NCI-H2171 (cell line): ENCODE measurements at places on chromosomes 5 and 9.
A peak's percentile ranks its signal among the peaks of the same experiment; 100 is the strongest.

DNA sequence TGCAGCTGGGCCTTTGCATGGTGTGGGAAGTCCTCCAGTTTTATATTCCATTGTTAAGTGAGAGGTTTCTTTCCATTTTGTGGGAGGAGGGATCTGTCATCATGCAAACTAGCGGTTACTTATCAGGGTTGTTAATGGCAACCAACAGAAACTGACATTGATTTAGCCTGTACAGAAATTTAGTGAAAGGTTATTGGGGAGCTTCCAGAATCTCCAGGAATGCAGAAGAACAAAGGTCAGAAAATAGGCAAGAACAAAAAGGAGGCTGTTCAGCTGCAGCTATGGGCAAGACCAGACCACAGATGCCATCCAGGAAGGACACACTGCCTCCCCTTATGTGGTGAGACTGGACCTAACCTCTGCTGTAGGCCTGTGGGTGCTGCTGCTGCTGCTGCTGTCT is 395.8 kb downstream of the KDM4C start:
- DNase-seq = no peak

DNA sequence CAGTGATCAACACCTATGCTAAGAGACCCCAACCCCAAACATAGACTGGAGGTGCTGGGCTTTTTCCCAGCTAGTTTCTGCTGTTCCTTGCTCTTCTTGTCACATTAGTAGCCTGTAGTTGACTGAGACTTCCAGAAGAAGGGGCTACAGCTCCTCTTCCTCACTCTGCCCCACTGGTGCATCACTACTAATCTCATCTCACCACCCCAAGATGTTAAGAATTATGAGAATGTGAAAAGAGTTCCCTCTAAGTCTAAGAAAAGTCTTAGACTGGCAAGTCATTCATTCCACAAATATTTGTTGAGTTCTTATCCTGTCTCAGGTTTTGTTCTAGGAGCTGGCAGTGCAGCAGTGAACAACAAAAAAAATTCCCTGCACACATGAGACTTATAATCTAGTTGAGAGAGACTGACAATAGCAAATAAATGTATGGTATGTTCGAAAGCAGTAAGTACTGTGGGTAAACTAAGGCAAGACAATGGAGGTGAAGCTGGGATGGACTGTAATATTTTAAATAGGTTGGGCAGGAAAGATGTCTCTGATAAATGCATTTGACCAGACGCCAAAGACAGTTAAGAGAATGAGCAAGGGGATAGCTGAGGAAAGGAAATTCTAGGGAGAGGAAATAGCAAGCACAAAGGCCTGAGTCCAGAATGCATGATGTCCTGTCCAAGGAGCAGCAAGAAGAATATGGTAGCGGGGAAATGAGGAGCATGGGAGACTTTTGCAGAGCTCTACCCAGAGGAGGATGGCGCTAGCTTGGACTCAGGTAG is 92.3 kb downstream of the PTCD2 start:
- DNase-seq = no peak

DNA sequence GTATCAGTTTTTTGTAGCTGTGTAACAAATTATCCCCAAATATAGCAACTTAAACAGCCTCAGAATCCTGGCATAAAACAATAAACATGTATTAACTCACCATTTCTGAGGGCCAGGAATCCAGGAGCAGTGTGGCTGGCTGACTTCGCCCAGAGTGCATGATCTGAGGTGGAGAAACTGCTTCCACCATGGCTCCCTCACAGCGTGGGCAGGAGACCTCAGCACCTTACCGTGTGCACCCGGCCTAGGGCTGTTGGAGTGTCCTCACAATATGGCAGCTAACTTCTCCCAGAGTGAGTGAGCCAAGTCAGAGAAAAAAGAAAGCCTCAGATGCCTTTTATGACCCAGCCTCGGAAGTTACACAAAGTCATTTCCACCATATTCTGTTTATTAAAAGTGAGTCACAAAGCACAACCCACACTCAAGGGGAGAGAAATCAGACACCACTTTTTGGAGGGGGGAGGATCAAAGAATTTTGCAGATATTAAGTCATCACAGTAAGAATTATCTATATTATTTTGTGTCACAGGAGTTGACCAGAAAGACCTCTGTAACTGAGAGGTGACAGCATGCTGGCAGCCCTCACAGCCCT is 59.6 kb downstream of the TSTD2 start:
- DNase-seq = no peak

DNA sequence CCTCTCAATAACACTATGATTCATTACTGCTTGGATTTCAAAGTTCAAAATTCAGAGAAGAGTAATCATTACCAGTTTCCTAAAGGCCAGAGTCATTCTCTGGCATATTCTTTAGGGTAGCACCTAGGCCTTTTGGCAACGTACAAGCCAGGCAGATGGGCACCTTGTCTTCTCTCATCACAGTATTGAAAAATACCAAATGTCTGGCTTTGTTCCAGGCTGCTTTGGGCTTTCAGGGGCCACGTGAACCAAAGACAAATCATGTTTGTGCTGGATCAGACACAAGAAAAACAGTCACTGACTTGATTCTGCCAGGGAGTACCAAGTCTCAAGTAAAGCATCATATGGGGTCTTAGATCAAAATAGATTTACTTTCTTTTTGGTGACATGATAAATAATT is 15.5 kb downstream of the MEGF9 start:
- peak; percentile 90 for DNase-seq

DNA sequence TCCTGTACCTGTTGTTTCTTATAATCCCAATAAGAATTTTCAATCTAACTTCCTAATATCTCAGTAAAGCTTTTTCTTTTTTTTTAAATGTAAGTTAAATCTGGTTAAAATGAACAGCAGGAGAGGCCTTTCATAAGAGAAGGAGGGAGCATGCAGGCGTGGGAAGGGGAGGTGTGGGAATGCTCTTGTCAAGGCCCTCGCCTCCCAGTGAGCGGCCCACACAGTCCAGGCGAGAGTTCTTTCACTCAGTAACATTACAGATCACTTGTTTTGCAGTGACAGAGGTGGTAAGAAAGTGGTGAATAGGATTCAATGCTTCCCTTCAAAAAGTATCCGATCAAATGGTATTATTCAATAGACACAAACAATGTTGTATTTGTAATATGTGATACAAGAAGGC is 125.0 kb downstream of the EPB41L4A start:
- DNase-seq = no peak

DNA sequence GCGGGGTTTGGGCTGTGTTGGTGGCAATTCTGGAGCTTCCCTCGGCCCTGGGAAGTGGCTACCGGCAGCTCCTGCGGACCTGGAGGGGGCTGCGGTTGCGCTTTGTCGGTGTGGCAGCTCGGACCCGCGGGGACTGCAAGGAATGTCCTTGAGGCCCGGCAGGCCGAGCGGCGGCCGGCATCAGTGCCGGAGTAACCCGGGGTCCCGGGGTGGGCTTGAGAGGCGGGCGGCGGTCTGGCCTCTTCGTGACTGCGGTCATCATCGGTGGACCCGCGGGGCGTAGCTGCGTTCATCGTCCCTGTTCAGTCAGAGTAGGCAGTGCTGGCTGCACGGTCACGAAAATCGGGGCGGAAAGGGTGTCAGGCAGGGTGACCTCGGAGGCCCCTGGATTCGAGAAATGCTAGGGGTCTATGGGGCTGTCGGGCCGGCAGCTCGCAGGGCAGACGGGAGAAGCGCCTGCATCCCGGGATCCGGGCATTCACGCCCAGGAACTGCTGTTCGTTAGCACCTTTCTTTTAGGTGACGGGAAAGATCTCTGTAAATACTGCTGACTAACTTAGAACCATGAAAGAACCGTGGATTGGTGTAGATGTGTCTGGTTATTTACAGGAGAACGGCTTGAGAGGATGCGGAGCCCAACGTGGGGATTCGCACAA is 474 bp downstream of the HMGCR start:
- no peak for DNase-seq

DNA sequence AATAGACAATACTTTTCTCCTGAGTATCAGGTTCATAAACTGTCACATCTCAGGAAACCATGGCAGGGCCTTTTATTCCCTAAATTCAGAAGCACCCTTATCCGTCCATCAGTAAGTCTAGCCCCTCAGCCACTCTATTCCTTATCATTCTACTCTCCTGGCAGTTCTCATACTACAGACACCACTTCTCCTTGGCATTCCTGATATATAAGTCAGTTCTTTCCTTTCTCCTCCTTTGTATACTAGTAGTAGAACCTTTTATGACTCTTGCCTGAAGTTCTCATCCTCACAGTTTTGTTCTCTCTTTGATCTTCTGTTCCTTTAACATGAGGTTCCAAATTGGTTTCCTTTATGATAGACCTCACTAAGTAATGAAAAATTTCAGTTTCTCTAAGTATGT is 29.3 kb downstream of the GRAMD2B start:
- DNase-seq = no peak

DNA sequence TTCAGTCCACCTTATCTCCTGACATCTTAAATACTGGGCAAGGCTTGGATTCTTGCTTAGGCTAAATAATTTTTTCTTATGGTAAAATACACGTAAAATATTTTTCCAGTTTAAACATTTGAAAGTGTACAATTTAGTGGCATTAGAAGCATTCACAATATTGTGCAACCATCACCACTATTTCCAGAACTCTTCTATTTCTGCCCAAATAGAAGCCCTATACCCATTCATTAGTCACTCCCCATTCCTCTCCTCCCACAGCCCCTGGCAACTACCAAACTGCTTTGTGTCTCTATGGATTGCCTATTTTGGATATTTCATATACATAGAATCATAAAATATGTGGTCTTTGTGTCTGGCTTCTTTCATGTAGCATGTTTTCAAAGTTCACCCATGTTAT is 57.6 kb downstream of the IL31RA start:
- DNase-seq = no peak

GRCh38 chr5:92678640-92679039 is 902.4 kb downstream of the NR2F1-AS1 start:
- DNase-seq = no peak

DNA sequence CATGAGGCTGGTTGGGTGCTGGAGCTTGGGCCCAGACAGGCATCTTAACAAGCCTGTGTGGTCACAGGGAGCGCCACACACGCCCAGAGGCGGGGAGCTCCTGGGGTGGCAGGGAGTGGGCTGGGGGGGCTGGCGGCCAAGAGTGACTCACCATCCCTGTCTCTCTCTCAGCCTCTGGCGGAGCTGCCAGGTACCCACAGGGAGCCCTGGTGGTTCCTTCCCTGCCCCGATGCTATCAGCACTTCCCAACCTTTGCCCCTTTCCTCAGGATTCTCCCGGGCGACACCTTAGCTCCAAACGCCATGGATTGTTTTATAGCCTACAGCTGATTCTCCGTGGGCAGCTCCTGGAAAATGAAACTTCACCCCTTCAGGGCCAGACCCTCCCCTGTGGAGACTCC is 5.5 kb downstream of the SLC9A3 start:
- DNase-seq = no peak

DNA sequence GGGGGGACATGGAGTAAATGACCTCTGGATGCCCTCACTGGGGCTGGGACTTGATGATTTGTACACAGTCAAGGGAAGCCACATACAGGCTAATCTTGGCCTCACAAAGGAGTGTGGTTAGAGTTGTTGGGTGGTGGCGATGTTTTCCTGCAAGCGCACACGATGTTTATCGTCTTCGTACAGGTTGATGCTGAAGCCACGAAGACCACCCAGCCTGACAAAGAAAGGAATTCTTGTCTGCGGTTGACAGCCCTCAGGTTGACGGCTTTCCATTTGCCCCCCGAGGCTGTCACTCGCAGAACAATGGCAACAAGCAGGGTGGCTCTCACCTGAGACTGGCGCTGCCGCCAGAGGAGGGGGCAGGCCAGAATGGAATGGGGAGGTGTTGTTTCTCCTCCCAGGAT is 14.1 kb upstream of the XPA start:
- DNase-seq = no peak

DNA sequence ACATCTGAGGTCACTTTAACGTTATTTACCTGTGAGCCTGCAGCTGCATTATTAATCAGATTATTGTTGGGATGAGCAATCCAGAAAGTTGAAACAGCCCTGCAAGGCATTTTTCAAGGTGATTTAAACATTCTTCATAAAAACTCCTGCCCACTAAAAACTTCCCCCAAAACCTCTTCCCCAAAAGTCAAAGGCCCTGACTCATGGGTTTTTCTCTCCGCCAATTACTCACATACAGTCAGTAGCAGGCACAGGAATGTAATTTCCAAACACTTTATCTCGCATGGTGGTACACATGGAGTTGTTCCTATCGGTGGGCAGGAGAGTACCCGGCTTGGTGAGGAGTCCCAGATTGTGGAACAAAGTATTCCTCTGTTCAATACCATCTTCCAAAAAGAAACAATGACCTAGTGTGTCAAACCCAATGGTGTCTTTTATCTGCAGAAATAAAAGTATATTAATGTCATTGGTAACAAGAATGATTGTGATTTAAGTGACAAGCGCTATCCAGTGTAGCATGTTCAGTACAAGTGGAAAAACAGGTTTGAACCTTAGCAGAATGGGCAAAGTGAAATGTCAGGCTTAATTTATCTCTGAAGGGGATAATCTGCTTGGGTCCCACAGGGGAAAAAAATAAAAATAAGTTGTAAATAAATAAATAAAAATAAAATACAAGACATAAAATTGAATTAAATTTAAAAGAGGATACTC is 38.3 kb downstream of the CEMIP2 start:
- DNase-seq = no peak

DNA sequence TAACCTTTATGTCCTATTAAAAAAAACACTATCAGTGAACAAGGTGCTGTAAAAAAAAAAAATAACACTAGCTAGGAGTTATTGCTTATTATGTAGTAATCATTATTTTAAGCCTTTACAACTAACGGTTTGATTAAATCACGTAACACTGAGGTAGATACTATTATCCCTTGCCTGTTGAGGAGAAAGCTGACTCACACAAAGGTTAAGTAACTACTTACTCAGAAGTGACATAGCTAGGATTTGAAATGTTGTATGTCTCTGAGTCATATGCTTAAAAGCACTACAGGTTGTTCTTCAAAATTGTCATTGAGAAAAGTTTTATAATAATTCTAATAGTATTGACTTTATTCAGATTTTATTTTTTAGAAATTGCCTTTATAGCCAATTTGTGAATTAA is 8.8 kb downstream of the TENT2 start:
- no peak for DNase-seq

DNA sequence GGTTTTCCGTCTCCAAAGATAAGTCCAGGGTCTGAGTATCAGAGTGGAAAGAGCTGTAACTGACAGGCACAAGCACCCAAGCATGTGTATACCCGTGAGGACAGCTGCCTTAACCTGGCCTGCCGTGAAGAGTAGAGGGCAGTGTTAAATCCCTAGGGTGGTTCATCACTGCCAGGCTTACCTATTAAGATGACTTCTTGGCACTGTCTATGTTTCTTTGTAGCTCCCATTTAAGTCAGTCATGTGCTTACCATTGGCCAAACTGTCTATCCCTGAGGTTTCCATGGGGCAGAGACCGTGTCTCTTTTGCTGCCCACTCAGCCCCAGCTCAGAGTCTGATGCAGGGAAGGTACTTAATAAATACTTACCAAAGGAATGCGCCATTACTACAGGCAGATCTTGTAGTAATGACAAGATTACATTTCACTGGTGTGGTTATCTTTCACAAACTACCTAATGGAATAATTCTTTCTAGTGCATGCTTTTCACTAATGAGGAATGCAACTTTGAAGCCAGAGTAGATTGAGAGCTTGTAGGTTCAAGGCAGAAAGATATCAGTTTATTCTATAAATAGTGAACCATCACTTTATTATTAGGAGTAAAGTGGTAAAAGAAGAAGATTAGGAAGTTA is 64.2 kb downstream of the SNX24 start:
- DNase-seq = no peak

GRCh38 chr5:10059556-10059955 is 190.1 kb downstream of the ATPSCKMT start:
- no peak for DNase-seq
